ENCODE measurements at places on chromosomes 6 and 20.
A peak's percentile ranks its signal among the peaks of the same experiment; 100 is the strongest.

DNA sequence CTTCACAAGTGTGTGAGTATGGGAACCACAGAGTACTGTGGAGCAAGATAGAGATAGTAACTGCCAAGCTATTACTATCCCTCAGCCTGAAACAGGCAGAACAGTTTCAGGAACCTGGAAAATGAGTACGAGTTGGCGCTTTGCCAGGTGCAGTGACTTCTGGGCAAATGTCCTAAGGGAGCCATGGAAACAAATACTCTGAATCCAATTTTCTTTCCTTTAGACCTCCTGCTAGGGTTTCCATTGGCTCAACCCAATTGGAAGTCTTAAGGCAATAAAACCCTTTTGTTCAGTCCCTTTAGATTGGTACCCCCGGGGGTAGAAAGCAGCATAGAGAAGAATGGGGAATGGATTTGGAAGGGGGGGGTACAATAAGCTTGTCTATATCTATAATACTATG lies 205.0 kb upstream of the EPHA7 start:
- DNase-seq, result peak; percentile 71

GRCh38 chr6:14072084-14072483 lies 45.5 kb upstream of the CD83 start:
- no peak for DNase-seq

GRCh38 chr20:20455926-20456325 lies 88.0 kb downstream of the INSM1 start:
- DNase-seq, result no peak

GRCh38 chr6:24947636-24948035 lies 11.9 kb upstream of the RIPOR2 start:
- DNase-seq, result no peak

GRCh38 chr20:46062151-46062550 lies 27.6 kb downstream of the NCOA5 start:
- no peak for DNase-seq

- DNase-seq, result no peak
Observed at GRCh38 chr20:12317433-12317832, 399.7 kb downstream of the BTBD3 start.

- peak; percentile 82 for DNase-seq
Observed at GRCh38 chr6:3612341-3613041, 139.0 kb downstream of the PXDC1 start.

- no peak for DNase-seq
Observed at GRCh38 chr20:63061051-63061770, 54.4 kb upstream of the BHLHE23 start.

DNA sequence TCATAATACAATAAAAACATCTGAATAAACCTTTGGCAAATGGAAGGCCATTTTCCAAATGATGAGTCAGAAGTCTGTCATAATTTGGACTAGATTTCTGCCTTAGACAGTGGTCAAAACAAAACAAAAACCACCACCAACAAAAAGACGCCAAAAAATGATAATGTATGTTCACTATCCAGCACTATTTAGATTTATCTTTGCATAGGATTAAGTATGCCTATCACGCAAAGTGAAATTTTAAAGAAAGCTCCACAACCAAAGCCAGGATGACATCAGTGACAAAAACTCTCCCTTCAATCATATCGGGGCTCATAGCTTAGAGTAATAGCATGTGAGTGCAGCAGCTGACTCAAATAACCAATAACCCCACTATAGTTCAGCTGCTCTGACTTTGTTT lies 201.9 kb downstream of the MOXD1 start:
- DNase-seq, result no peak

- no peak for DNase-seq
Observed at GRCh38 chr6:52704060-52704459, 33.1 kb downstream of the TMEM14A start.
